Stimulated activated CD4-positive, alpha-beta T cell treated with anti-CD3 and anti-CD28 coated beads, Interleukin-12 subunit alpha, Interleukin-12 subunit beta, amount 100 ng/mL, for 24 hours (primary cell): ENCODE measurements at places on chromosomes 3 and 15.

GRCh38 chr15:24823473-24823872 is 131.3 kb upstream of the SNRPN start:
- DNase-seq: no peak

GRCh38 chr3:97872525-97873042 is 50.8 kb downstream of the CRYBG3 start:
- no peak for DNase-seq

DNA sequence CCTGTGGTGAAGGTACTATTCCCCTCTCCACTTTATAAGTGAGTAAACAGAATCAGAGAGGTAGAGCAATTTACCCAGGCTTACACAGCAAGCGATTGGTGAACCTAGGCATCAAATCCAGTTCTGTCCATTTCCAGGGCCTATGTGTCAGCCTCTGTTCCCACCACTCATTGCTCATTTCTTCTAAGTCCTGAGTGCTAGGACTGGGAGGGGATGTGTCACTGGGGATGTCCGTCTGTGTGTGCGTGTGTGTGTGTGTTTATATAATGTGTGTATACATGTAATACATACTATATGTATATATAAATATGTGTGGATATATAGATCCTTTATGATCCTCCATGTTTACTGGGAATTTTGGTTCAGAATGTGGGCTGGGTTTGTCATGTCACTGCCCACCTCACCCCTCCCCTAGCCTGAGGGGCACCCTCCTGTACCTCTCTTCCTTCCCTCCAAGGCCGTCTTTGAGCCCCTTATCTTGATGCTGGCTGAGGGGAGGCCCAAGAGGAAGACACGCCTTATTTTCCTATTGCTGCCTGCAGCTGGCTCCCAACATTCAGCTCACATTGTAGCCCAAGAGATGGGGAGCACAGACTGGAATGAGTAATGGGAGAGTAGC is 2.1 kb downstream of the TMEM43 start:
- no peak for DNase-seq

GRCh38 chr3:57184526-57184925 is 15.3 kb downstream of the HESX1 start:
- no peak for DNase-seq

- no peak for DNase-seq
These were observed 10.6 kb upstream of the GCSAM start for GRCh38 chr3:112143689-112144088.

- DNase-seq: no peak
These were observed 214.1 kb upstream of the CHRM5 start for GRCh38 chr15:33754242-33754641.

- DNase-seq: no peak
These were observed 22.6 kb downstream of the ZNF80 start for GRCh38 chr3:114214542-114215341.

DNA sequence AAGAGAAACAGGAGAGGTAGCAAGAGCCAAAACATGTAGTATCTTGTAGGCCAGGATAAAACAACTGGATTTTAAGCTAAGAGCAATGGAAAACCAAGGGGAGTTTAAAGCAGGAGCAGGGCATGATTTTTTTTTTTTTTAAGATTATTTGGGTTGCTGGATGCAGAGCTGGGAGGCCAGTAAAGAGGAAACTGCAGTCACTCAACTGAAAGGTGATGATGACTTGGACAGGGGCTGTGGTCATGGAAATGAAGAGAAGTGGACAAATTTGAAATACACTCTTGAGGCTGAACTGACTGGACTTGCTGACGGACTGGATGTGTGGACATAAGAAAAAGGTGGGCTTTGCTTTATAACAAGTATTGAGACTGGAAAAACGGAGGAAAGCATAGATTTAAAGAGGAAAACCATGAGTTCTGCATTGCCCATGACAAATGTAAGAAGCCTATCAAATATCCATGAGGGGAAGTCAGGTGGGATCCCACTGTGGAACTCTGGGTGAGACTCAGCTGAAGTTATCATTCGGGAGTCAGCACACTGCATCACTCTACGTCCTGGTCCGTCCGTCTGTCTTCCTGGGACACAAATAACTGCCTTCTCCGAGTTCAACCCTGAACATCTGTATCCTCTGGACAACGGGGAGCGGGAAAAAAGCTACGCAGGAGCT is 688 bp downstream of the XPC start:
- no peak for DNase-seq

DNA sequence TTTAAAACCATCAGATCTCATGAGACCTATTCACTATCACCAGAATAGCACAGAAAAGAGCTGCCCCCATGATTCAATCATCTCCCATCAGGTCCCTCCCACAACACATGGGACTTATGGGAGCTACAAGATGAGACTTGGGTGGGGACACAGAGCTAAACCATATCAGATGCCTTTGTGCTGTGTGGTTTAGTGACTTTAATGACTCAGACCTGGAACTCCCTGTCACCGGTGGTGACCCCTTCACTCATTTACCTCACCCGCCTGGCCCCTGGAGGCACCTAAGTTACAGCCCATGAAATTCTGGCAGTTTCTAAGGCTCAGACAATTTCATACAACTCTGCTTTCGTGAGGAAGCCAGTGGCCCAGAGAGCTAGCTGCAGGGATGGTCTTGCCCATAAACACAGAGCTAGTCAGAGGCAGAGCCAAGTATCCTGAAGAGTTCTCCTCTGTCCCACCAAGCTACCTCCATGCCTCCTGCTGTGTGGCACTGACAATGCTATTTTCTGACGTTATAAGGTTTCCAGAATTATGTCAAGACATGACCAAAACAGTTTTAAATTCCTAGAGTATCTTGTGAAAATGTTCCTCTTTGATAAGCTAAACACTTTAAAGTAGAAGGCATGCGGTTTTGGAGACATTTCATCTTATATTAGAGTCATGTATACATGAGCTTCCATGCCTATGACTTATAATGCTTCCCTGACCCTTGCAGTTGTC is 231.1 kb upstream of the IL12A start:
- DNase-seq: no peak

DNA sequence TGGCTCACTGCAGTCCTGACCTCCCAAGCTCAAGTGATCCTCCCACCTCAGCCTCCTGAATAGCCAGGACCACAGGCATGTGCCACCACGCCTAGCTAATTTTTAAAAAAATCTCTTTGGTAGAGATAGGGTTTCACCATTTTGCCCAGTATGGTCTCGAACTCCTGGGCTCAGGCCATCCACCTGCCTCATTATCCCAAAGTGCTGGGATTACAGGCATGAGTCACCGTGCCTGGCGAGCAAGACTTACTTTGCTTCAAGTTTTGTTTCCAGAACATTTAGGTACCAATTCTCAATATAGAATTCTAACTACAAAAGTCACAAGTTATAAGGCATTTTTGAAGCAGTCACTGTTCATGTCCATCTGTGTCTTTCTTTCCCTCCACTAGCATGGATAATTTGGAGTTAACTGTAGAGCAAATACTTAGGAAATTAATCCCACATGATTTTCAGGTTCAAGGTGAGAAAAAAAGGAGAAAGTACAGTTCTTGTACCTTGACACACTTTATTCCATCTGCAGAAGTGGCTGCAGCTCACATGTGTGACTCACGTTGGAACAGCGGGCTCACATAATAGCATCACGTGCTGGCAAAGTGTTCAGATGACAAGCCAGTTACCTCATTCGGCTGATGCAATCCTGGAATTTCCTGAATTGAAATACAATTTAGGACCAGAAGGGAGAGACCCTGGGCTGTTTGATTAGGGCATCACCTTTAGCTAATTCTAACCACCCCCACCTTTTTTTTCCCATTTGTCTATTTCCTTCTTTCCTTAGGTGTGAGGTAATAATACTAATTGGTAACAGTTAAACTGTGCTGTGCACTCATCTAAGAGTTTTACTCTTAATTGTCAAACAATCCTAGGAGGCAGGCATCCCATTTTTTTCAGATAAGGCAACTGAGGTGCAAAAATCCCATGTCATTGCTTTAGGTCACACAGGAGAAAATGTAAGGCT is 46.9 kb upstream of the NEDD4 start:
- DNase-seq: no peak

DNA sequence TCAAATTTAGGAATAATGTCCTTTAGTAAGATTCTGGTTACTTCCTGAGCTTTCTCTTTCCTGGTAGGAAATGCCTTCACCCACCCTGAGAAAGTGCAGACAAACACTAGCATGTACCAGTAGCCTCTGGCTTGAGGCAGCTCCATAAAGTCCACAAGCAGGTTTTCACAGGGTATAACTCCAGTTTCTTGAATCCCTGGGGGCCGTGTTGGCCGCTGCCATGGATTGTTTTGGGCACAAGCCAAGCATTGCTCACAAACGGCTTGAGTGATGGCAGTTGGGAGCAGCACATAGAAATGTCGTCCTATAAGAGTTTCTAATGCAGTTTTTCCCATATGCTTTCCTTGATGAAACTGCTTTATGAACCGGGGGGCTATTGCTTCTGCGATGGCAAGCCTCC is 164.1 kb downstream of the STXBP5L start:
- DNase-seq: no peak

- DNase-seq: no peak
These were observed 526 bp downstream of the ADIPOQ start for GRCh38 chr3:186843039-186843432.

GRCh38 chr3:156038869-156039268 is 81.5 kb upstream of the KCNAB1 start:
- no peak for DNase-seq

GRCh38 chr3:127408022-127408683 is 120.3 kb upstream of the PRR20G start:
- DNase-seq: no peak

- DNase-seq: no peak
These were observed 13.8 kb upstream of the TNFSF10 start for GRCh38 chr3:172536993-172537419.

DNA sequence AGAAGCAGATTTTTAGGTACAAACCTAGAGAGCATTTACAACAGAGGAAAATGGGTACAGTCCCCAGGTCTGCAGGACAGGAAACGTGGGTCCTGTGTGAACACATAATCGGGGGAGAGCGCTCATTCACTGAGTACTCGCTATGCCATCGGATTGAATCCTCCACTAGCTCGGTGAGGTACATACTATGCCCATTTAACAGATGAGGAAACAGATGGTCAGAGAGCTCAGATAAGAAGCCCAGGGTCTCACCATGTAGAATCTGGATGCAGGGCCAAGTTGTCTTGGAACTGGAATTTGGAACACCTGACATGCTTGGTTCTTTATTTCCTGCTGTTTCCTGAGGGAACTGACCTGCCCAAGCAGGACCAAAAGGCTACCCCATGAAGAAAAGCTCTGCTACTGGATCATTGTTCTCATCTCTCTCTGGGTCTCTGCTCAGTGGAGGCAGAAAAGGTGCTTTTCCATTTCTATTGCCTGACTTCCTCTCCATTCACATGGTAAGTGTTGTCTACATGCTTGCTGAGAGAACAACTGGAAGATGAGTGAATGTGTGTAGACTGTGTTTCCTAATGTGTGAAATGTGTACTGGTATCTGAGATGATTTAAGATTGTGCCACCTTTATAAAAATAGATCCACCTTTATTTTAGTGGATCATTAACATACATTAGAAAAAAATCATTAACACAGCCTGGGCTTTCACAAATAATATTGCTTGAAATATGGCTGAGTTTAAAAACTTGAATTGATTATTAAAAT is 89.1 kb downstream of the TGFBR2 start:
- DNase-seq: no peak

DNA sequence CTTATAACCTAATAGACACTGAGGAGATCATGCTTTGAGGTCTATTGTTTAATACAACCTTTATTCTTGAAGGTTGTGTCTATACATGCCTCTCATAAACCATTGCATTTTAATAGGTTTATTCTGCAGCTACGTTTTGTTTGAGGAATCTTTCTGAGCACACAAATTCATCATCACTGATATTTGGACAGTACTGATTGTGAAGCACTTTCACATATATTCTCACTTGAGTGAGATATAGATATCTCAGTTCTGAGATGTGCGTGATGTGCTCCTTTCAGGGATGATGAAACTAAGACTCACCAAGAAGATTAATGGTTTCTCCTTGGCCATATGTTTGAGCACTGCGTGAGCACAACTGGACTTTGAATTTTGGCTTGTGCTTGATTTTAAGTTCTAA is 374.4 kb downstream of the LPP start:
- DNase-seq: no peak

- DNase-seq: no peak
These were observed 61.4 kb upstream of the HERC1 start for GRCh38 chr15:63895194-63895593.

DNA sequence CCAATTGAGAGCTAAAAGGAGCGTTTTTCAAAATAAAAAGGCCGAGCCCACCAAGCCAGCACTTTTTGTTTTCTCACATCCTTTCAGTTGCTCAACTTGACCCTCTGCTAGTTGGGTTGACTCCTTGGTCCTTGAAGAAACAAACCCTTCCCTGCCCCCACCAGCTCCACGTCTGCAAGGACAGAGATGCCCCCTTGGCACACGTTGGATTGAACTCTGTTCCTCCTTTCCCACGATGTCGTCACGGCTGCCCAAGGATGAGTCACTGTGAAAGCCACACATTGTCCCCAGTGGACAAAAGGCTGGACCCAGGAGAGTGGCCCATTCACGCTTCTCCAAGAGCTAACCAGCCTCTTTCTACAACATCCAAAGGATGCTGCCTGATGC is 43.0 kb upstream of the SPATA12 start:
- no peak for DNase-seq

DNA sequence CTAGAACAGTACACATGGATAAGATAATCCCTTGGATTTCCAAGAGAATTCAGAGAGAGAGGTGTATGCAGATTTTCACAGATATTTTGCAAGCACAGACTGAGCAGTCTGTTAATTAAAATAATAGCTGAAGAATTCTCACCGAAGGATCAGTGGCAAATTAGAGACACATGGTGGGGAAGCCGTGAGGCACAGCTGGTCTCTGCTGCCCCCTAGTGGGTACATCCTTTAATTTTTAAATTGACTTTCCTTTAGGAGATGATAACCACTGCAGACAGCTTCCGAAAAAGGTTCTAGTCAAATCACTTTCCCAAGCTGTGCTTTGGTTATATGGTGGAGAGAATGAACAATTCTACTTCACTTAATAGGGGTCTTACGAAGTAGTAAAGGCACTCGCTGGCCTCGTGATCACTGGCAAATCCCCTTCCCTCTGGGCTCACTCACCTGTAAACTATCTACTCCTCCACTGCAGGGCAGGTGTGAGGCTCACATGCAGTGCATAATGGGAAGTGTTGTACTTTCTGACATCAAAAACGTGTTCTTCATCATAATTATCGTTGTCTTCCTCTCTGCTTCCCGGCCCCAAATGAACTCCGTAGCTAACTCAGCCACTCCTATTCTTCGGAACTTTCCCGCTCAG is 19.5 kb downstream of the MESD start:
- no peak for DNase-seq
